ENCODE measurements at places on chromosomes 2 and 18.

GRCh38 chr2:197075754-197076337 lies 149.3 kb upstream of the PGAP1 start:
- no peak for DNase-seq

DNA sequence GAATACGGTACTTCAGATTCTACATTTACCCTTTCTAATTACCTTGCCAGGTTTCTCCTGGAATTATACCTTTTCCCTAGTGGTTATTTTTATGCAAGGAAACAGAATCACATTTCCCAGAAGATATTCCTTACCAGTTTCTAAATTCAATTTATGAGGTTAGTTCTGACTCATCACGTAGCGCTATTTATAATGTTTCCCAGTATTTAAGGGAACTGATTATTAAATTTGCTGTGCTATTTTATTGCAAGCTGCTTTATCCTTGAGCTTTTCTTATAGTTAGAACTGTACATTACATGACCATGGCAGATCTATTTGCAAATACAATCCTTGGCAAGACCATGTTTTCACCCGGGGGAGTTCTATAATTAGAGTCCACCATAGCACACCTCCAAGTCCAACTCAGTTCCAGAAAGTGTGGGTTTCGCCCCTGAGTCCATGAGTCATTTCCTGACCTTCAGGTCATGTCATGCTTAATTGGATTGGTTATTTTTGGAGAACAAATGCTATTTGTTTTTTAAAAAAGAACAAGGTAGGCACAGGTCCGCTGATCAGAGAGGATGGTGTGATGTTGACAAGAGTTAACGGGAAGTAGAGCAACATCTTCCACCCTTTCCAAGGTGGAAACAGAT lies 126.6 kb downstream of the ZNF532 start:
- DNase-seq, result no peak

DNA sequence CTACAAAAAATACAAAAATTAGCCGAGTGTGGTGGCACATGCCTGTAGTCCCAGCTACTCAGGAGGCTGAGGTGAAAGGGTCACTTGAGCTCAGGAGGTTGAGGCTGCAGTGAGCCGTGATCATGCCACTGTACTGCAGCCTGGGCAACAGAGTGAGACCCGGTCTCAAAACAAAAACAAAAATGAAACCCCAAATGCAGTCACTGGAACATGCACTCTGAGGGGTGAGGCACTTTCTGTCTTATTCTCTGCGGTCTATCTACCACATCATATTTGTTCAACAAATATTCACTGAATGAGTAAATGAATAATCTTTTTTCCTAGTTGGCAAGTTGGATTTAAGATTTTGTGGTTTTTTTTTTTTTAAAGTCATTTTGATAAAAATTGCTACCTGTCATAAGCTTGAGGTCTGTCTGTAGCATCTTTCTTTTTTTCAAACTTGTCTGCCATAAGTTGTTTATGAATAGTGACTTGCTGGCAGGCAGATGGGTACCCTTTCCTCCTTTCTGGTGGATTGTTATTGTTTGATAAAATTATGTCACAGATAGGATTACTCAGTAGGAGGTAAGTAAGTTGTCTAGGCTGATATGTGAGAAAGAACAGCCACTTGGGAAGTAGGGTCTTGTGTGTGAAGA lies 11.8 kb downstream of the CHRNA1 start:
- no peak for DNase-seq

- no peak for DNase-seq
Observed at GRCh38 chr18:52391810-52392559, 52.0 kb downstream of the DCC start.

- peak; percentile 62 for DNase-seq
Observed at GRCh38 chr2:19350678-19351401, 7.6 kb downstream of the OSR1 start.

- DNase-seq, result no peak
Observed at GRCh38 chr2:98233941-98234340, 112.3 kb upstream of the CNGA3 start.

DNA sequence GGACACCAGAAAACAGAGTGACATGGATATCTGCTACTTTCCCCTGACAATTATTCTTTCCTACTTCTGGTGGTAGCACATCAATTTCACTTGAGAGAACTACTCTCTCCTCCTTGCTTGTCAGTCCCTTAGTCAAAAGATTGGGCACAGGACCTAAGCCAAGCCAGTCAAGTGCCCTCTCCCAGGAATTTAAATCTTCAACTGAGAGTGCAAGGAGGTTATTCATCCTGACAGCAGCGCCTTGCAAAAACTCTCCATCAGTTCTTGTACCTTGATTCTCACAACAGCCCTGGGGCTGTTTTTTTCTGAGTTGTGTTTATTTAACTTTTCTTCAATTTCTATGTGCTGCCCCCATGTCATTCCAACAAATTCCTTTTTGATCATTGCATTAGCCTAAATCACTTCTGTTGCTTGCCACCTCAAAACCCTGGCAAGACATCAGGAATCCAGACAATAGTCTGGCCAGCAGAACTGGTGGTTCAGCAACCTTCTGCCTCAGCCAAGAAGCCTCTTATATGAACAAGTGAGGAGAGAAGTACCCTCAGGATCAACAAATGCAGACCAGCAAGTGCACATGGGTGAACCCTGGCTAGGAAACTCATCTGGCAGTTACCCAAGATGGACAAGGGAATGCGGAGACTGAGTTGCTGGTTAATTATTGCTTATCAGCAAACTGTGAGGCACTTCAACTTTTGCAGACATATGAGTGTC lies 19.4 kb downstream of the COL4A3 start:
- no peak for DNase-seq

- DNase-seq, result peak; percentile 78
Observed at GRCh38 chr2:46812361-46813019, 103.1 kb downstream of the MCFD2 start.

DNA sequence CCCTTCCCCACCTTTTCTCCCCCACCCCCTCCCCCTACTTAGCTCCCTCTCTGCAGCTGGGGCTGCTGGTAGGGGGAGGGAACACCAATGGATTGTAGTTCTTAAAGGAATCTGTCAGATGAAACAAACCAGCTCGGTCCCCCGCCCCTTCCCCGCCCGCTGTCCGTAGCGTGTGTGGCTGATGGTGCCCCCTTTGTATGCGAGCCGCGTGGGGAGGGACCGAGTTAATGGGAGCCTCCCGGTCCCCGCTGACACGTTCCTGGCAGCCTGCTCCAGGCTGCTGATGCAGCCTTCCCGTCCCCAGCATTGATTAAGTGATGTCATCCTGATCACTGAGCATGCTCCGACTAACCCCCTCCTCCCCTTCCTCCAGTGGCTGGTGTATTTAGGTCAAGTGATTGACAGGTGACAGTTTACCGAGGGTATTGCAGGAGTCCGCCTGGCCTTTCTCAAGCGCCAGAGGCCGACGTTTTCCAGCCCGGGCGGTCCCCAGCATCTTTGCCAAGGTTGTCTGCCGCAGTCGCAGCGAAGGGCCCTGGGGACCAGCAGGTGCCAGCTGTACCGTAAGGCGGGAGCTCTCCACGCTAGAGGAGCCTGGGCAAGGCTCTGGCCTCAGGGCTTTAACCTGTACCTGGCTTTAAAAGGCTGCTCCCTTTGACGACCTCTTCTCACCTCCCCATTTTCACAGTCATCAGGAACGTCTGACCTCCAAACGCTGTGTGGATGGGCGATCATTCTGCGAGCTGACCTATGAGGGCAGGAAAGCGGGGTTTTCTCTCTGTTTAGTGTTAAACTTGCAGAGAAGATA lies 1.8 kb downstream of the KIF5C start:
- DNase-seq, result peak; percentile 10

GRCh38 chr2:71548646-71549425 lies 95.5 kb downstream of the DYSF start:
- peak; percentile 58 for DNase-seq

- DNase-seq, result no peak
Observed at GRCh38 chr2:231002641-231003040, 6.7 kb downstream of the SPATA3 start.

DNA sequence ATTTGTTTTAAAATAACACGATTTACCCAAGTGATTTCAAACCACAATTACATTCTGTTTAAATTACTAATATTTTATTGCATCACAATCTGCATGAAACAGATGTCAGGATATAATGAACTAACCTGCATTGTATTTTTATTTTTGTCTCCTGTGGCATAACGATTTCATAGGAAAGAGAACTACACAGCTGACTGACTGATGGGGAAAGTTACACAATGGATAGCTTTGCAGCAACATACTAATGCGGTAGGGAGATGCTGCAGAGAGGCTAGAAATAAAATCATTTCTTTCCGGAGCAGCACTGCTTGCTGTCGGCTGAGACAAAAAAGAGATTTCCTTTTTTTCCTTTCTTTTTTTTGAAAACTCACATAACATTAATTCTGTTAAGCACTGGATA lies 36.9 kb downstream of the SCN1A start:
- no peak for DNase-seq

DNA sequence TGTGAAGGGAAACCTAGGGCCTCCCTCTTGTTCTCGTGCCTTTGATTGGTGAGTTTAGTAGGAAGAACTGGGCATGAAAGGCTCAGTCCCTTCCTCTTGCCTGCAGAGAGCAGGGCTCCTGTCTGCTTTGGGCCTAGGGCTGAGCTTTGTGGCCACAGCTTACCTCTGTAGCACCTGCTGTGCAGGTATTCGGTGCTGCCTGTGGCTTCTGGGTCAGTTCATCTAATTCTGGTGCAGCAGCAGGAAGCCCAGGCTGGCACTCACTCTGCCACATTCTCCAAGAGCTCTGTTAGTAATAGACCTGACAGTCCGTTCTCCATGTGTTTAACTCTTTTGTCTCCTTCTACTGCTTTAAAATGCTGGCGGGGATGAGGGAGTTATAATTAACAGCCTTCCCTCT lies 96.5 kb downstream of the DLGAP1 start:
- no peak for DNase-seq

GRCh38 chr2:241804326-241805229 lies 4.4 kb upstream of the NEU4 start:
- no peak for DNase-seq

DNA sequence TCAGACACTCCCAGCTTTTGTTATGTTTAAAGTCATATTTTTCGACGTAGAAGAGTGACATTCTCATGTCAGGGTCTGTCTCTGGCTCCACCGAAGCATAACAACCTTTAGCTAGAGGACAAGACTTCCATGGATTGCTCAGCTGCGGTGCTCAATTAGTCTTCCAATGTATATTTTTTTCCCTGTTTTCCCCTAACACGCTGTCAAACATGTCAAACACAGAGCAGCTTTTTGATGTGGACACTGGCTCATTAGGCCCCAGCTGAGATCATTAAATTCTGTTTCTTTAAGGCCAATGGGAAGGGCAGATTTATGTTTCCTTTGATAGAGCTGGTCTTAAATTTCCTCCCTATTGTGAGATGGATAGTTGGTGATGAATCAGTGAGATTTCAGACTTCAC lies 525.4 kb downstream of the PIK3C3 start:
- no peak for DNase-seq

GRCh38 chr2:233060980-233061590 lies 943 bp downstream of the INPP5D start:
- DNase-seq, result no peak

DNA sequence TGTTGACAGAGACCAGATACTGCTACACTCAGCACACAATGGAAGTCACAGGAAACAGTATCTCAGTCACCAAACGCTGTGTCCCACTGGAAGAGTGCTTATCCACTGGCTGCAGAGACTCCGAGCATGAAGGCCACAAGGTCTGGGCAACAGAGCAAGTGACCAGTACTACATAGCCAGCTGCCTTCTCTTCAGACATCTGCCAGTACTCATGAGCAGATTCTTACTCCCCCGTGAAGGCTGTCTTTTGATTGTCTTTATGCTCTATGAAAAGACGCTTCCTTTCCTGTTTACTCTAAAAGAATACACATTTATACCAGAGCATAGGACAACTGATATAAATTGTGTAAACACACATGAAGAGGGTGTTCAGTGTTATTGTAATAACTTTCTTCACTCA lies 118.9 kb downstream of the MMADHC start:
- DNase-seq, result no peak

- DNase-seq, result no peak
Observed at GRCh38 chr18:44458777-44459176, 221.9 kb upstream of the SETBP1 start.

DNA sequence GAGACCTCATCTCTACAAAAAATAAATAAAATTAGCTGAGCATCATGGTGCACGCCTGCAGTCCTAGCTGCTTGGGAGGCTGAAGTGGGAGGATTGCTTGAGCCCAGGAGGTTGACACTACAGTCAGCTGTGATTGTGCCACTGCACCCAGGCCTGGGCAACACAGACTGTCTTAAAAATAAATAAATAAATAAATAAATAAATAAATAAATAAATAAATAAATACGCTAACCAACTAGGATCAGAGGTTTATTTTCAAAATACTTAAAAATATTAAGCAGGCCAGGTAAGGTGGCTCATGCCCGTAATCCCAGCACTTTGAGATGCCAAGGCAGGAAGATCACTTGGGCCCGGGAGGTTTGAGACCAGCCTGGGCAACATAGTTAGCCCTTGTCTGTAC lies 63.6 kb downstream of the KCNG3 start:
- DNase-seq, result no peak

GRCh38 chr2:181656450-181657291 lies at the start of gene CERKL:
CERKL (minus strand) TSS chr2:181657105; CDS start chr2:181657006, 99 bp downstream.
- no peak for DNase-seq

DNA sequence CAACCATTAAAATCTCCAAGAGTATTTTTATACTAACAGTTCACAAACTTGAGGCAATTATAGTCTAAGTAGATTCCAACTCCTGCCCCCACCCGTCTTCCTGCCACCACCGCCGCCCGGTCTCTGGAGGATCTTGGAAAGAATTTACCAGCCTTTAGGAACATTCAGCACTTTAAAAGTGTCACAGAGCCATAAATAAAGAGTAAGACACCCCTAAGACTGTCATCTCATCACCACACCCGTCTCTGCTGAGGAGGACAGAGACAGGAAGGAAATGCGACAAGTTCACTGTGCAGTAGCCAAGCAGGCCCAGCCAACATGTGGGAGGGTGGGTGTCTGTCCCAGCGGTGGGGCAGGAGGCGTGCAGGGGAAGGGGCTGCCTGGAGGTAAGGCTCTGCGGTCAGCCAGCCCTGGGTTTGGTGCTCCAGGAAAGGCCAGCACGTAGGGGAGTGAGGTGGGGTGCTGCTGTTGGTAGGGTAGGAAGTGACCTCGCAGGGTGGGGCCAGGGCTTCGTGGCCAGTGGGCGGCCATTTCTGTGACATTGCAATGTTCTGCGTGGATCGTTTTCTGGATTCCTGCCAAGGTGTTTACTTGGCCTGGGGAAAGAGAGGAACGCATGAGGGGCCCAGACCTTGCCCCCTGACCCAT lies 111.6 kb downstream of the FAM210A start:
- DNase-seq, result no peak

- no peak for DNase-seq
Observed at GRCh38 chr2:170301626-170302025, 123.7 kb downstream of the MYO3B start.

DNA sequence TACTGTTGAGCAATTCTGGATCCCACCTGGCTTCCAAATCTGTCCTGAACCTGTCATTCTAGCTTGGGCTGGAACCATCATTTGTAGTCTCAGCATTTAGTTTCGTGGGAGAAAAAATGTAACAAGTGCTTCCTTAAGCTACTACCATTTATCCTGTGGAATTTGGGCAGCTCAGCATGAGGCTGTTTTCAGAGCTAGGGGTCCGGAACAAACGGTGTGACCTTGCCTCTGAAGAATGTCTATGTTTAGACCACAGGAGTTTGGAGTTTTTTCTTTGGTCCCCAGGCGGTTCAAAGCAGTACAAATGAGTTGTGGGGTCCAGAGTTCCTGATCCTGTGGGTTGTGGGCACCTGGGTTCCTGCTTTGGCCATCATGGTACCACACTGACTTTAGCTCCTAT lies 59.1 kb upstream of the TMEM178A start:
- DNase-seq, result no peak

Data from muscle of back (tissue), 13 donors.